ENCODE measurements at places on chromosomes 5 and 9.

- DNase-seq, result no peak
Observed at GRCh38 chr5:73673161-73673591, 47.2 kb downstream of the ARHGEF28 start.

DNA sequence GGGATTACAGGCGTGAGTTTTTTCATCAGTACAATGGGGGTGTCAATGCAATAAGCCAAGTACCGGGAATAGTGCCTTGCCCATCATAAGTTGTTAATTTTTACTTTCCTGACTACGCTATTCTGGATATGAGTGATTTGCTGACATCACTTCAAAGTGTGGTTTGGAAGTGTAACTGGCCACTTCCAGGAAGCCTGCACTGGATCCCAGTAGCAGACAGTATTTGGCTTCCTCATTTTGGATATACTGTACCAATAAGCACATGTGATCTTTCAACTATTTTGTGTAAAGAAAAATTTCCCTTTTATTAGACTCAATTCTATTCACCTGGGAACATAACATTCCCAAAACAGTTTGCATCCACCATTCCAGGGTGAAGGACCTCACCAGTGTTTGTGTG, 417.7 kb upstream of the KLF4 start:
- no peak for DNase-seq

DNA sequence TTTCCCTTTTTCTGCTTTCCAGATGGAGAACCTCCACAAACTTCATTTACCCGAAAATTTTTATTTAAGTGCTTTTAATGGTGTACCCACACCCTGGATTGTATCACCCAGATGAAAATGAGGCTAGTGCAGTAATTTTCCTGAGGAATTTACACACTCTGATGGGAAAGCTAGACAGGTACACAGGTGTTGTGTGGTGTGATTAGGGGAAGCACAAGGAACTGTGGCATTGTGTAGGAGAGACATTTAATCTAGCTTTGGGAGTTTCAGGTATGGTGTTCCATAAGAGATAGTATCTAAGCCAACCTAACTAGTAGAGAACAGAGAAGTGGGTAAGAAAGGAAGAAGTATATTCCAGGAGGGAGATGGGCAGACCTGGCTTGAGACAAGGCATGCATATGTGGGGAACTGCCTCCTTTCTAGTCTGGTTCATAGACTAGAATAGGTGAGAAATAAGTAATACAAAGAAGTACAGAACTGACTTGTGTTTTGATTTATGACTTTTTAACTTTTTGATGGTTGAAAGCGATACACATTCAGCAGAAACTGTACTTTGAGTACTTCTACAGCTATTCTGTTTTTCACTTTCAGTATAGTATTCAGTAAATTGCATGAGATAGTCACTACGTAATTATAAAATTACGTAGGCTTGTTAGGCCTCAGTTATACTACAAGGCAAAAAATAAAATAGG, 22.9 kb upstream of the ROPN1L start:
- DNase-seq, result no peak

GRCh38 chr5:165135565-165135964, 1630.1 kb downstream of the MAT2B start:
- DNase-seq, result no peak

DNA sequence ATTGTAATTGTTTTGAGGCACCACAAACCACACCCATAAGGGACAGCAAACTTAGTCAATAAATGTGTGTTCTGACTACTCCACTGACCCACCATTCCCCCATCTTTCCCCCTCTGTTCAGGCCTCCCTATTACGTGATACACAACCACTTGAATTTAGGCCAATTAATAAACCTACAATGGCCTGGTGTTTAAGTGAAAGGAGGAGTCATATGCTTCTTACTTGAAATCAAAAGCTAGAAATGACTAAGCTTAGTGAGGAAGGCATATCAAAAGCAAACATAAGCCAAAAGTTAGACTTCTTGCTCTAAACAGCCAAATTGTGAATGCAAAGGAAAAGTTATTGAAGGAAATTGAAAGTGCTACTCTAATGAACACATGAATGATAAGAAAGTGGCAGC, 14.6 kb downstream of the ZBTB43 start:
- no peak for DNase-seq

DNA sequence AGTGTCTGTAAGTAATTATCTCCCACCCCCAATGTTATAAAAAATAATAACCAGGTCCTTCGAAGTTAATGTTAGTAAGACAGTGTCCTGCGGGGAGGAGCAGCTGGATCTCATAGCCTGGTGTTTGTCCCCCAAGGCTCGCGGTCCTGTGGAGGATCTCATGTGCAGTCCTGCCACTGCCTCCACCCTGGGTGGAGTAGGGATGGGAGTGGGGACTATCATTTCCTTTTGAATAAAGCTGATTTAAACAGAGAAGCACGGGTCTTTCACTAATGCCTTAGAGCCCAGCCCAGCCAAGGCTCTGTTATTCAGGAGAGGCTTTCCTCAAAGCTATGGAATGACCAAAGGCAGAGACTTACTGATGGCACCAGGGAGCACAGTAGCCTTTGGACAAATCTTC, 40.2 kb downstream of the SUB1 start:
- DNase-seq, result no peak

GRCh38 chr9:109918339-109919163, 138.6 kb downstream of the PALM2AKAP2 start:
- DNase-seq, result no peak

- DNase-seq, result no peak
Observed at GRCh38 chr9:19828576-19829109, 39.8 kb upstream of the SLC24A2 start.

DNA sequence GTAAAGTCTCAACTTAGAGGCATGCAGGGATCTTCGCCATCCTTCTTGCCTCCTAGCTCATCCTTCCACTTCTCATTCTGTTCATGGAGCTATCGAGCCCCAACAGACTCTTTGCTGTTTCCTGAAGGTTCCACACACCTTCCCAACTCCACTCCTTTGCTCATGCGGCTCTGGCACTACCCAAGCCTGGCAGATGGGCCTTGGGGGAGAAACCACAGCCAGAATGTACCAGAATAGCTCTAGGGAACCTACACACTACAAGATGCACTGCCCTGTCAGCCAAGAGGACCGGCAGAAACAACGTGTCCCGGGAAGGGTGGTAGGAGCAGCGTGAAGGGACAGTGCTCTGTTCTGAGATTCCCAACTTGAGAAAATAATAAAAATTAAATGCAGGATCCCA, 178.9 kb downstream of the GABBR2 start:
- no peak for DNase-seq

DNA sequence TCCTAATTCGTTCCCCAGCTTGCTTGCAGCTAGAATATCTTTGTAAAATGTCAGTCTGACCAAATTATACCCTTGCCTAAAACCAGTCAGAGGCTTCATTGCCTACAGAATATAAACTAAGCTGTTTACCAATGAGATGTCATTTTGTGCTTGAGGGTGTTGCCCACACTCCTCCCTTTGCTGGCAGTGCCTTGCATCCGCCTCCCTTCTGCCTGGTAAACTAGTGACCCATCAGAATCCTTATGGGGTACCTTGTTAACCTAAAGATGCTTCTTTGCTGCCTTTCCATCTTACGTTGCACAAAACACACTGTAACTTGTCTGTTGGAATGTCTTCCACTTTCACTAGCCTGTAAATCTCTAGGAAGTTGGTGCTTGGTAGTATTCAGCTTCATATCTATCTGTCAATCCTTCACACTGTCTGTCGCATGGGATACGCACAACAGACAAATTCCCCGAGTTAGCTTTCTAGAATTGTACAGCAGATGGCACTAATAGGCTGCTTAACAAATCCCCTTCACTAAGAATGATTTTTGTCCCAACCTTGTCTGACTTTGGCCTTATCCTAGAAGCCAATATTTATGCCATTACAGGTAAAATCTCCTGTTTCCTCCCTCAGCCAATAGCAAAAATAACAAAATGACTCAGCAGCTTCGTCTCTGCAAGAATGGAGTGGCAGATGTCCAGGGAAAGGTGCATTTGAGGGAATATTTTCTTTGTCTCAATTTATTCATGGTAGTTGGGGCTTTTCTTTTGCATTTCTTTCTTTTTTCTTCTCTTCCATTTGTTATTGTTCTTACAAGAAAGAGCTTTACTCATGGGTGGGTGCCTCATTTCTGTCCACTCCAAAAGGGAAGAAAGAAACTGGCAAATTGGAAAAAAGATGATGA, 3.0 kb downstream of the NUDT2 start:
- no peak for DNase-seq

- DNase-seq, result no peak
Observed at GRCh38 chr9:14906644-14907359, 3.4 kb downstream of the FREM1 start.
